ENCODE measurements at places on chromosomes 3 and 15. TPM values are rescaled to one million over a fixed set of nuclear protein-coding genes. Genes with fewer than 3 reads are reported as not detected.

DNA sequence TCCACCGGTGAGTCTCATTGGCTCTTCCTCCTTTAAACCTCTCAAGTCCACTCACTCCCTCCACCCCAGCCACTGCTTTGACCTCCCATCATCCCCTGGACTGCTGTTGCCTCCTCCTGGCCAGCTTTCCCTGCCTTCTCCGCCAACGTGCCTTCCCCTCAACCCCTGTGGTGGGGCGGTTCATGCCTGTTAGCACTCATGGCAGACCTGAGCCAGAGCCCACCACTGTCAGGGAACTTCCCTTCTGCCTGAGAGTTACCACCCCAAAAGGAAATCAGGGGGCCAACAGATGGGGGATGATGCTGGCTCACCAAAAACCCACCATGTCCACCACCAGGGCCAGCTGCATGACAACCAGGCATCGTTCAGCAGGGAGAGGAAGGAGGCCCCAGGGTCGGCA is 44.2 kb upstream of the SLC6A1 start:
- no peak for DNase-seq

DNA sequence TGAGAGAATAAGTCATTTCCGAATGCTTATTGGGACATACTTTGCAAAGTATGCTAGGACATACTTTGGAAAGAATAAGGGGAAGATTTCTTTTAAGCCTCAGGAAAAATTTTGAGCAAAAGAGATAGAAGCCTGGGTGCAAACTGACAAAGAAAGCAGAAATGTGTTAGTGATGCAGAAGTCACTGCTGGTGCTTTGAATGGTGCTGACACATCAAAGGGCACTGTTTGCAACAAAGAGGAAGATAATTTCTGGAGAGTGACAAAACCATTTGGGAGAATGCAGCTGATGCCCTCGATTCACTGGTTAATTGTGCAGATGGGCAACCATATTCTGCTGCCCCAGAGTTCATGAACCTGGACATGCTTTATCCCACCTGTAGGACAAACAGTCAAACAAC is 11.0 kb upstream of the RAP2B start:
- DNase-seq: no peak

DNA sequence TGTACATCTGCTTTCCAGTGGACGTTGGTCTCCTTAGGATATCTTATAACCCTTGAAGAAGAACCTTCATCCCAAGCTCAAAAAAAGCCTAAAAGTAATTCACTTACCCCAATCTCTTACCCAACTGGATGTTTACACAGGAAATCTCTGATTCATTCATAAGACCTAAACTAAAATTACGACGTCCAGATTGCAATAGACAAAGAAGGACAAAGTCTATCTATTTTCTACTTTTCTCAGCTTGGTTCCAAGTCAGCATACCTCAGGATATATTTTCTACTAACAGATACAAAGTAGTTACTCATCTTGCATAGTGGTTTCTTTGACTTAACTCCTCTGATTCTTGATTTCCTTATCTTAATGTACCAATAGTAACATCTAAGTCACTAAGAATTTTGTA is 669.9 kb downstream of the OTOL1 start:
- no peak for DNase-seq

- DNase-seq: no peak
Measured at GRCh38 chr3:158569794-158570193, 1.2 kb upstream of the MLF1 start.

The LRRC15 gene
- total RNA-seq: not detected

- DNase-seq: no peak
Measured at GRCh38 chr3:17800232-17800631, 57.8 kb upstream of the TBC1D5 start.

DNA sequence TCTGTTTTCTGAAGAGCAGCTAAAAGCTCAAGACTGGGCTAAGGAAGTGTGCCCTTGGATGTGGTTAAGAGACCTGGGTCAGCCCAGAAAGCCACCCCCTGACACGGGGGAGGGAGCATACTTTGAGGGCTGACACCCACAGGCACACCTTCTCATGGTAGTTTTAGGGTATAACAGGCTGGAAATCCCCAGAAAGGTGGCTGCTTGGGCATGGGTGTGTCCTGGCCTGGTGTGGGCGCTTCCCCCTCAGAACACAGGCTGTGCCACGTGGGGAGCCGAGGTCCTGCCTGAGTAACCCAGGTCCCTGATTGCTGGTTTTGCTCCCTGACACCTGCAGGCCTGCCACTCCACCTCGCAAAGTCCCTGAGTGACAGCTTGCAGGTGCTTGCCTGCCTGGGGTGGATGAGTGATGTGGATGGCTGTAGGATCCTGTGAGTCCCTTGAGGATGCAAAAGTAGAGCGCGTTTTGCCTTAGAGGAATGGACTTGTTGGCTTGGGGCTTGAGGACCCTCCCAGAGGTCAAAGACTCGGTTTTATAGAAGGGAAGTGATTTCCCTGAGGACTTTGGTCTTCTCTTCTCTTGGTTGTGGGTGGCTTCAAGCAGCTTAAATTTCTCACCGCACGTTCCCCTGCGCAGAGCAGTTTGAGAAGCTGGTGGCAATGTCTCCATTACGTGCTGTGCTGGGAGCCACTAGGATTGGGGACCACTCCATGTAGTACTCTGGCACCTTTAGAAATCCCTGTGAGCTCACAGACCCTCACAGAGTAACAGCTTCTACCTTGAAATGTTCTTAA is 94.4 kb downstream of the DNASE1L3 start:
- no peak for DNase-seq

- DNase-seq: no peak
Measured at GRCh38 chr15:77753281-77753873, 120.7 kb upstream of the LINGO1 start.
